ENCODE measurements at places on chromosomes 13 and 19.

DNA sequence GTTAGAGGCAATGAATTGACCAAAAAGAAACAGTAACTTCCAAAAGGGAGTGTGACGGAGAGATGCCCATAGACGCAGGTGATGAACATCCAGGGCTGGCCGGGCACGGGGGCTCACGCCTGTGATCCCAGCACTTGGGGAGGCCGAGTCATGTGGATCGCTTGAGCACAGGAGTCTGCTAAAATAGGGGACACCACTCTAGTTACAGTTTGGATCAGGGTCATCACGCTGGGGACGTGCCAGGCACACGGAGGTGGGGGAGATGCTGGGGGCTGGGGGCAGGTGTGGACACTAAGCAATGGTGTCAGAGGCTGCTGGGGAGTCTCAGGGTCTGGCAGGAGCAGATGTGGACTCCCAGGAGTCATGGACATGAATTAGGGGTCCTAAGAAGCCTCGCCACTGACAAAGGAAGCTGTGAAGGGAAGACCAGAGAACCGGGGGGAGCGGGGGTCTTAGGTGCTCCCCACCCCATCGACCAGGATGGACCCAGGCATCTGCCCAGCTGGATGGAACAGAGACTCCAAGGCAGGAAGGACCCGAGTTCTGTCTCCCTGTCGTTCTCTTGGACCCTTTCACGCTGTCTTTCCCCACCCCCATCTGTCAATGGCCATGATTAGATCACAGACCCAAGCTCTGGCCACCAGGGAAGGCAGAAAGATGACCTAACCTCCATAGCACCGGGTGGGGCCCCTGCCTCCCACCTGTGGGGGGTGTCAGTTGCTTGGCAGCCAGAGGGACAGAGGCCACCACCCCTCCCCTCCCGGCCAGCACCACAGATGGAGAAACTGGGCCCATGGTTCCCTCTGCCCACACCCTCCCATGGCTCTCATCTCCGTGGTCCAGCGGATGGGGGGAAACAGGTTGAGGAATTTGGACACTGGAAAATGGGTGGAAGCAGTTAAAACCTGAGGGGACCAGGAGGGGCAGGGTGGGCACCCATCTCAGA, 19.6 kb downstream of the CCDC8 start:
- no peak for DNase-seq

DNA sequence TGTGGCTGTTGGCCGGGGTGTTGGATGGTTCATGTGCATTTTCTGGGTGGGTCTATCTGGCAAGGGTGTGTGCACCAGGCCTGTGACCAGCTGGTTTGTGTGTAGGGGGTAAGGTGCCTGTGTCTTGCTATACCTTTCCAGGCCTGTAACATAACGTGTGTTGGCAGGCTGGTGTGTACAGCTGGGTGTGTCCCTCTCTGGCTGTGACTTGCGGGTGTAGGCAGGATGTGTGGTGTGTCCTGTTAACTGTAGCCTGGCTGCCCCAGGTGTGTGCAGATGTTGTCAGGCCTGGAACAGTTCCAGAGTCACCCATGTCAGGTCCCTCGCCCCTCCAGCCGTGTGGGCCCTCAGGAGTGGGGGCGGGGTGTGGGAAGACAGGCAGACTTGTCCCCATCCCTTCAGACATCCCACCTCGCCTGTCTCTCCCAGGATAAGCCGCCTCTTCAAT, 9.8 kb downstream of the KCTD15 start:
- DNase-seq, result no peak

DNA sequence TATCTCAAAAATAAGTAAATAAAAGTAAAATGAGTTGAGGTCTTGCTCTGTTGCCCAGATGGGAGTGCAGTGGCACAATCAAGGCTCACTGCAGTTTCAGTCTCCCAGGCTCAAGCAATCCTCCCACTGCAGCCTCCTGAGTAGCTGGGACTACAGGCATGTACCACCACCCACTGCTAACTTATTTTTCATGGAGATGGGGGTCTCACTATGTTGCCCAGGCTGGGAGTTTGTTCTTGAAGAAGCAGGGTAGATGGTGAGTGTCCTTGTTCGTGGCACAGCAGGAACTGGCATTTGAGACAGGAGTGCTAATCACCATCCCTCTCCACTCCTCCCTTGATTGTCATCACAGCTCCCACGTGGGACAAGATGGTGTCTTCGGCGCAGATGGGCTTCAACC, 3.5 kb downstream of the NLRP2 start:
- no peak for DNase-seq

GRCh38 chr19:33298146-33298911, 4.0 kb downstream of the CEBPA start:
- DNase-seq, result no peak

GRCh38 chr13:53368948-53369347, 340.3 kb downstream of the OLFM4 start:
- DNase-seq, result no peak

DNA sequence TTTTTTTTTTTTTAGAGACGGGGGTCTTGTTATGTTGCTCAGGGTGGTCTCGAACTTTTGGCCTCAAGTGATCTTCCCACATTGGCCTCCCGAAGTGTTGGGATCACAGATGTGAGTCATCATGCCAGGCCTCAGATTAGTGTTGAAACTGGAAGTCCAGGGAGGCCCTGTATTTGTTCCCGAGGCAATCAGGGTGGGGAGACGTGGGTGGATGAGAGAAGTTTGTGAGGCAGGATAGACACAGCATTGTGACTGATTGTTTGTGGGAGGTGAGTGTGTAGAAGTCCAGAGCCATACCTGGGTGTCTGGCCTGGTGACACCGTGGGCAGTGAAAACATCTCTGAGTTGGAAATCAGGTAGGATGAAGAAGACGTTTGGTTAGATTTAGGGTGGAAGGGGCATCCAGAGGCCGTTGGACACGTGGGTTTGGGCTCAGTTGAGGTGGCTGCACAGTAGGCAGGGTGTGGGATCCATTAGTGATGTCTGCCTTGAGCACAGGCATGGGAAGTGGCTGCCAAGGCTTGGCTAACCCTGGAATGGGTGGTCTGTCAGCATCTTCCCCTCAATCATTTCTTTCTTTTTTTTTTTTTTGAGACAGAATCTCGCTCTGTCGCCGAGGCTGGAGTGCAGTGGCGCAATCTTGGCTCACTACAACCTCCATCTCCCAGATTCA, 12.4 kb downstream of the RTN2 start:
- DNase-seq, result no peak

DNA sequence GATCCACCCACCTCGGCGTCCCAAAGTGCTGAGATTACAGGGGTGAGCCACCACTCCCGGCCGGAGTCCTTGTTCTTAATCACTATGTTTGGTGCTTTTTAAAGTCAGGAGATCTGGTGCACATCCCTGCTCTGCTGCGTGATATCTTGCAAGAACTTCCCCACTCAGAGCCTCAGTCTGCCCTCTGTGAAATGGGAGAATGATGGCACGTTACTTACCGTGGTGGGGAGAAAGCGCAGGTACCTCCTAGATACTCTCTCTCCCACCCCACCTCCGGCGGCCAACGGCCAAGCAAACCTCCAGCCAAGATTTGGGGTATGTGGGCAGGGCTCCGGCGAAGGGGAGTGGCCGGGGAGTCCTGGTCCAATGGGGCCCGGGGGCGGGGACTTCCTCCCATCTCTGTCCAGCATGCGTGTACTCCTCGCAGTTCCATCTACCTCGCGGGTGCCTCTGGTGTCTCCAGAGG, at the start of gene RYR1:
TSS of gene RYR1 (plus strand) at position 424 of the 466 bp plus-strand sequence. CDS start 139 bp downstream, outside the sequence.
- DNase-seq, result no peak

- no peak for DNase-seq
Observed at GRCh38 chr19:22427547-22427946, 5.4 kb upstream of the ZNF98 start.

DNA sequence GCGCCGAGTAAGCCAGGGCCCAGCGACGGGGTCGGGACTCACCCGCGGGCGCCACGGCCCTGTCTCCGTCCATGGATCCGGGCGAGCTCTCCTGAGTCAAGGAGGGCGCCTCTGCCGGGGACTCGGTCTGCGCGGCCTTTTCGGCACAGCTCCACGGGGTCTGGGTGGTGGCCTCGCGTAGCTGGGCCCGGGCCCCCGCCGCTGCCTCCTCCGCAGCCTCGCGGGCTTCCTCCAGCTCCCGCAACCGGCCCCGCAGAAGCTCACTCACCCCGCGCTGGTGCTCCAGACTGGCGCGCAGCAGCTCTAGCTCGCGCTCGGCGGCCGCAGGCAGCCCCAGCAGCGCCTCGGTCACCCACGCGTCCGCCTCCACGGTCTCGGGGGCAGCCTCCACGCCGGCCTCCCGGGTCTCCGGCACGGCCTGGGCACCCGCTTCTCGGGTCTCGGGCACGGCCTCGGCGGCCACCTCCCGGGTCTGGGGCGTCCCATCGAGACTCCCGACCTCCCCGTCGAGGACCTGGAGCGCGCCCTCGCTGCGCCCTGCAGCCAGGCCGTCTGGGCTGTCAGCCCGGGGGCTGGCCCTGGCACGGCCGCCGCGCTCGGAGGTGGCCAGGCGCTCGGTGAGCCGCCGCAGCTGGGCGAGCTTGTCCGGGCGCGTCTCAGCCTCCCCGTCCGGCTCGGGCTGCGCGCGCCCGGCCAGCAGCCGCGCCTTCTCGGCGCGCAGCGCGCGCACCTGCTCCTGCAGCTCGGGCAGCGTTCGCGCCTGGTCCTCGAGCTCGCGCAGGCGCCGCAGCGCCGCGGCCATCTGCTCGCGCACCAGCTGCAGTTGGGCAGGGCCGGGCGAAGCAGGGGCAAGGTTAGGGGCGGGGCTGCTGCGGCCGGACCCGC, 8.4 kb downstream of the KANK3 start:
- DNase-seq, result peak; percentile 86

GRCh38 chr19:29855087-29855486, 43.3 kb downstream of the CCNE1 start:
- no peak for DNase-seq

DNA sequence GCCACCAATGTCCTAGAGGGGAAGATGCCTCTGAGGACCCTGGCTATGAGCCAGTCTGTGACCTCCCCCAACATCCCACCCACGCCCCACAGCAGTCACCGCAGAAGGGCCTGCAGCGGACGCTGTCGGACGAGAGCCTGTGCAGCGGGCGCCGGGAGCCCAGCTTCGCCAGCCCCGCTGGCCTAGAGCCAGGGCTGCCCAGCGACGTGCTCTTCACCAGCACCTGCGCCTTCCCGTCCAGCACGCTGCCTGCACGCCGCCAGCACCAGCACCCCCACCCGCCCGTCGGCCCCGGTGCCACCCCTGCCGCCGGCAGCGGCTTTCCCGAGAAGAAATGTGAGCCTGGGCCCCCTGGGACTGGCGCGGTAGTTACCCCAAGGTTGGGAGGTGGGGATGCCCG, 30.6 kb downstream of the DPF1 start:
- DNase-seq, result no peak

GRCh38 chr19:2827022-2827421, 7.4 kb downstream of the ZNF554 start:
- no peak for DNase-seq

DNA sequence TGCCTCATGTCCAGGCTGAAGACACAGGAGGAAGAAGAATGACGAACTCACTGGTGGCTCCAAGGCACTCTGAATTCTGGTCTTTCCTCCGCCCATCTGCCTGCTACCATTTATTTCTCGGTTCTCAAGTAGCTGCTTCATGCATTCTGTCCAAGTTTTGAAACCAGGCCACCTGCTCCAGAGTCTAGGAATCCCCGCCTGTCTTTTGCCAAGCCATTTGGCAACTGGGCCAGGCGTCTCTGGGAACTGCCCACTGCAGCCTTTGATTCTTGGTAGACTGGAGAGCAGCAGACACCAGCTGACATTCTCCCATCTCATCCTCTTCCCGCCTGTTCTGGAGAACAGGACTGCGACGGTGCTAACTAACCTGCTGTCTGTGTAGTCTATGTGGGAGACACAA, 10.8 kb downstream of the SLC35E1 start:
- no peak for DNase-seq

GRCh38 chr13:51929699-51930098, 67.9 kb downstream of the CCDC70 start:
- no peak for DNase-seq

DNA sequence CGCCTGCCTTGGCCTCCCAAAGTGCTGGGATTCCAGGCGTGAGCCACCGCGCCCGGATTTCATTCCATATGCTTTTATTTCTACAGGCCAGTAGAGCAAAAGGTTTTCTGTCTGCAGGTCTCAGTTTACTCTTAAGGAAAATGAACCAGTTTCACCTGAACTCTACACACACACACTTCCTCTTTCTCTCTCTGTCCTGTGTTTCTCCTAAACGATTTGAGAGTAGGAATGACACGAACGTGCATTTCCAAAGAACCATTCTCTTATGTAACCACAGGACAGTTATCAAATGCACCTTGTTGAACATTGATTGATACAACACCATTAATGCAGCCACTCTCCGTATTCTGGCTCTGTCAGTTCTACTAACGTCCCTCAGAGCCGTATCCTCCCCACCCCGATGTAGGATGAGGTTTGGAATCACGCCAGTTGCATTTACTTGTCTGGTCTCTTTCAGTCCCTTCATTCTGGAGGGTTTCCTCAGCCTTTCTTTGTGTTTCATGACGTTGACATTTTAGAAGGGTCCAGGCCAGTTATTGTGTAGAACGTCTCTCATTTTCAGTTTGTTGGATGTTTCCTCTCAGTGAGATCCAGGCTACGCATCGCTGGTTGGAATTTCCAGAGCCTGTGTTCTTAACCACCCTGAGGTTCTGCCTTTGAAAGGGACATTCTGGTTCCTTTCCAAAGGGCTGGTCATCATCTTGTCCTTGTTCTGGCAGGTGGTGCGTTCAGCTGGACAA, 36.0 kb downstream of the BICRA start:
- no peak for DNase-seq

DNA sequence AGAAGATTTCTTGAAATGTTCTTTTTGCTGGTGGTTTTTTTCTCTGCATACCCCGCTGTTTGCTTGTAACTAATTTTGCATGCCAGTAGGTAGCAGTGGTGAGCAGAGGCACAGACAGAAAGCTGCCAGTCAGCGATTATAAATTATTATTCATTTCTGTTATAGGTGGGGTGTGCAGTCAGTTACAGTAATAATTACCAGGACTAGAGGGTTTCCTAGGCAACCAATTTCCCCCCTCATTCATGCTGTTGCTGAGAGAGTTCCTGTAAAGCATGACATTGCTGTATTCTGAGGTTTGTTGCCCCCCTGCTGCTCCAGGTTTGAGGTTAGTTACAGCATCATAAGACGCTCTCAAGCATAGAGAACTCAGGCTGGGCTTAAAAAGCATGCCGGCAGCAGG, 104.5 kb downstream of the URI1 start:
- no peak for DNase-seq

DNA sequence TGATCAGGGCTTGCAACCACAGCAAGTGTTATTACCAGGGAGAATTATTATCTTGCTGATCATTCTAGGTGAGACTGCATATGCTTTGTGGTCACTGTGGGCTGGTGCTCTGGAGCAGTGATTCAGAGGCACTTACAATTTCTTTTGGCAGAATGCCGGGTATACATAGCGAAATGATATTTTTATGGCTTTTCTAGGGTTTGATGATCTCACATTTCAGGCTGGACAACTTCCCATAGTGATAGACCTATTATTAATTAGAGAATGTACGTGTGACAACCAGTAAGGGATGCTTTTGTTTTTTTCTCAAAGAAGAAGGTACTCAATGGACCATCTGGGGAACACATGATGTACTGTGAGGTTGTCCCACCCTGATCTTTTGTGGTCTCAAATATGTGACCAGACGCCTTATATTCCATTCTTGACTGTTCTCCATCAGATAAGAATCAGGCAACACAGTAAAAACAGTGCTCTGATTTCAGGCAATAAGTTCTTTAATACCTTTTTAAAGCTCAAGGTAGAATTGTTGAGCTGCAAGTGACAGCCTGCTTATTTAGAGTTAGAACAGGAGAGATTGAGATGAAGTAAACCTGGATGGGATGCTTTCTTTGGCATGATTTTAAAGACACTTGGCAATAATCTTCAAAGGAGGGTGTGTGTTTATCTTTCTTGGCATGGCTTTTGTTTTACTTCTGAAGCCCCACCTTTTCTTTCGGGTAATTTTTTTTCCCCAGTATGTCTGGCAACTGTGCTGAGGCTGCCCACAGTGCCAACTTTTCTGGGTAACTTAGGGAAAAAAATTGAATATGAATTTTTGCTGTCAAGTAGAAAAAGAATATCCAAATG, 27.4 kb upstream of the SCEL start:
- peak; percentile 67 for DNase-seq

Data from urothelium cell line (cell line).